ENCODE measurements at places on chromosomes 11 and 22.

DNA sequence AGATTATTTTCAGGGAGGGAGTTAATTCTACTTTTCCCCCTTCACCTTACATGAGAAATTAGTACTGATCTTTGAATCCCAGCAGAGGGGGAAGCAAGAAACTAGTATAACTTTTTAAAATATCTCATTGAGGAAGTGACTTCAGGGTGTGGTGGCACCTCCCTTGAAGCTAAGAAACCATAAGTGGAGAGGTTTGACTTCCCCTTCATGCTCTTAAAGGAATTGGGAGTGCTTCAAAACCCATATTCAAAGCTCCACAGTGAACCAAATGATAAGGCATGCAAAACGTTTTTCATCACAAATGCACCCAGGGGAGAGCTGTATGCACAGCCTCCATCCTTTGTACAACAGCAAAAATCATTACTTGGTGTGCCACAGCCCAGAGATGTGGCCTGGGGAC, 540 bp downstream of the MS4A14 start:
- DNase-seq: no peak

DNA sequence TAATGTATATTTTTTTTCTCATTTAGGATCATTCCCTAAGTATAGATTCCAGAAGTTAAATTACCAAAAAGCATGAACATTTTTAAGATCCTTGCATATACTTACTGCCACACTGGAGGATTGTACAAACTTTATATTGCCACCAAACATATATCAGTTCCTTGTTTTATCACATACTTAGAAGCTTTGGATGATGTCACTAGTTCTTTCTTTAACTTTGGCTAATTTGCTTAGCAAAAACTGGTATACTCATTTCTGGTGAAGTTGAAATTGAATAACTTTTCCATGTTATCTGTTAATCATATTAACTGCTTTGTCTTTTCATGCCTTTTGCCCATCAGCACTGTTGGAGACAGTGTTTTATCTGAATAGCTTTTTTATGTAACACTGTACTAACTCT, 31.6 kb upstream of the PRDM10 start:
- no peak for DNase-seq

DNA sequence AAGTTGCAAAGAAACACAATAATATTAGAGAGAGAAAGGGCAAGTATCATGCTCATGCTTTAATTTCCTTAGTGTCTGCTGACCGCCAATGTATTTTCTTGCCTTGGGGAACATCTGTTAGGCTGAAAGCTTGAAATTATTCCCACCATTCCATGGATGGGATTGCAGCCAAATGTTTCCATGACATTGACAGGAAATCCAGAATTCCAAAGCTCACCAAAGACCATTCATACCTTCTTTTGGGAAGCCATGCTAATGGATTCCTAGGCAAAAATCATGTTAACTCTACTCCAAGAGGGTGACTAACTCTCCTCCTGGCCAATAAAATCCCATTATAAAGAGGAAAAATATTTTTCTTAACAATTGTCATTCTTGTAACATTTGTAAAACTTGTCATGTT, 661.4 kb upstream of the FAT3 start:
- no peak for DNase-seq

DNA sequence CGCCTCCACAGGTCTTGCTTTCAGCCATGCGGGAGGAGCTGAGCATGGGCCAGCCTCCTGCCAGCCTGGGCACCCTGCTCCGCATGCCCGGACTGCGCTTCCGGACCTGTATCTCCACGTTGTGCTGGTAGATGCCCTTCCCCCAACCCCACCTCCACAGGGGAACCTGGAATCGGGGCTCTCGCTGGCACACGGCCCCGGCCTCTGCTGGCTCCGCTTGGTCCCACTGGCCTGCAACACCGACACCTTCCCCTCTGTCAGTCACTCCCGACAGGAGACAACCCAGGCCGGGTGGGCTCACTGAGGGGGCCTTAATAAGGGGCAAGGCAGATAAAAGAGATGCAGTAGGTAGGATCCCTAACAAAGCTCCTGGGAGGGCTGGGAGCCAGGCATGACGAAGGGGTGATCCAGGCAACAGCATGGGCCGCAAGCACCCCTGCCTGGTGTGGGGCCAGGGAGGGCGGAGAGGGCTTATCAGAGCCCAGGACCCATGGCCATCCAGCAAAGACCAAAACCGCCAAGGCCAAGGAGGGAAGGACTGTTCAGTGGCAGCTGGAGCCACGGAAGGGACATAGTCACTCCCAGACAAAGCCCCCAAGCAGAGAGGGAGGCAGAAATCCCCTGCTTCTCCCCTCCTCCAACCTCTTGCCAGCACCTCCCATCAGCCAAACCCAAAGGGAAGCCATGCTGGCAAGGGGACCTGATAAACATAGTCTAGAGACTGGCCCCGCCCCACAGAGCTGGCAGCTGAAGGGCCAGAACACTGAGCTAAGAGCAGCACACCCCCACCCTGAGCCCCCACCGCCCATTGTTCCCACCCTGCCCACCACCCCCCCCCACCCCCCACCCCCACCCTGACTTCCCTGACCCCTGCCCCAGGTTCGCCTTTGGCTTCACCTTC, 8.0 kb downstream of the SLC22A12 start:
- no peak for DNase-seq

GRCh38 chr22:41240377-41241132, at the start of gene CHADL:
TSS of gene CHADL (minus strand) at chr22:41240931. CDS start at chr22:41240881, 50 bp downstream.
- DNase-seq: no peak

- no peak for DNase-seq
Observed at GRCh38 chr11:57216463-57216862, 20.6 kb downstream of the APLNR start.

DNA sequence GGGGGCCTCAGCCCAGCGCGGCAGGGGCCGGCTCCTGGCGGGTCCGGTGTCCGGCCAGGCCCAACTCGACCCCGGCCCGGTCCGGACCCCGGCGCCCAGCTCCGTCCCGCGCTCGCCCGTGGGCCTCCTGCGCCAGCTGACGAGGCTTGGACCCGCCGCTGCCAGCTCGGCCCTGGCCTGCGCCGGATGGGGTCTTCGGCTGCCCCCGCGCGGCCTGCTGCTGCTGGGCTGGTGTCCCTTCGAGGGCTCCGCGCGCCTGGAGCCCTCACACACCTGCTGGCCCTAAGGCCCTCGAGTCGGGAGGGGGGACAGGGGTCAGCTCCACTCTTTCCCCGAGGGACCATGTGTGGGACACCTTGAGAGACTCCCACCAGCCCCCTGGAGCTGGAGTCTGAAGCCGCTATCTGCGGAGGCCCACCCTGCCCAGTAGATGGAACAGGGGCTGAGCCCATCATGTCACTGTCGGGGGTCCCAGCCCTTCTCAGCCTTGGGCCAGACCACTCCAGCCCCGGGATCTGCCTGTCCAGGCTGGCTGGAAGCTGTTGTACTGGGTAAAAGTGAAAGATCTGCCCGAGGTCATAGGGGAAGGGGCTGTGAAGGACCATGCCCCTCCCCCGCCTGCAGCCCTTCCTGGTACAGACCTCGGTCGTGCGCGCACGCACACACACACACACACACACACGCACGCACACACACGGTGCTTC, 768 bp upstream of the CDKN1C start:
- DNase-seq: no peak

GRCh38 chr11:117641008-117641915, 155.8 kb downstream of the DSCAML1 start:
- DNase-seq: no peak

- DNase-seq: peak; percentile 41
Observed at GRCh38 chr11:3807909-3808860, at the start of gene PGAP2. TSS of gene PGAP2 (plus strand) at chr11:3808560. CDS start at chr11:3811260, 2,700 bp downstream.

- no peak for DNase-seq
Observed at GRCh38 chr11:9714272-9714940, 50.5 kb downstream of the SWAP70 start.

DNA sequence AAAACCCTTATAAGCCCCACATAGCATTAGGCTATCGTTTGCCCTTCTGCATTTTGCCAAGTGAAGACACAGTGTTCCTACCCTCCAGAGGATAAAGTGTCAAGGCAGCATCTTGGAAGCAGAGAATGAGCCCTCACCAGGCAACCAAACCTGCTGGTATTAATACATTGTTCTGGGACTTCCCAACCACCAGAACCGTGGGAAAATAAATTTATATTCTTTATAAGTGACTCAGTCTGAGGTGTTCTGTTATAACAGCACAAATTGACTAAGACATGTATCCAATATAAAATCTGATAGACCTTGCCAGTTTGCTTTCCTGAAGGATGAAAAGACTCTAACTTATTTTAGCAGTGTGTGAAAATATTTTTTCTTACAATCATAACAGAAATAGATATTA, 792.5 kb upstream of the LRRC4C start:
- DNase-seq: no peak

GRCh38 chr11:121099885-121100284, 1.2 kb upstream of the TECTA start:
- DNase-seq: no peak

GRCh38 chr11:1484061-1484671, 2.4 kb downstream of the MOB2 start:
- no peak for DNase-seq

- DNase-seq: no peak
Observed at GRCh38 chr22:38474003-38474607, 6.2 kb downstream of the KDELR3 start.

DNA sequence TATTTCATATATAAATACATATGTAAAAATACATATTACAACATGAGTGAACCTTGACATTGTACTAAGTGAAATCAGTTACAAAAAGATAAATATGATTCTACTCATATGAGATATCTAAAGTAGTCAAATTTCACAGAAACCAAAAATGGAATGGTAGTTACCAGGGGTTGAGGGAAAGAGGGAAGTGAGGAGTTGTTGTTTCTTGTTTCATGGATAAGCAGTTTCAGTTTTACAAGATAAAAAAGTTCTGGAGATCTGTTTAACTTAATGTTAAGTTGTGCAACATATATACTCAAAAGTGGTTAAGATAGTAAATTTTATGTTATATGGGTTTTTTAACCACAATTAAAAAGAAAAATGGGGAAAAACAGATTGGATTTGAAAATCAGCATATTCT, 107.7 kb downstream of the ELP4 start:
- no peak for DNase-seq

- DNase-seq: no peak
Observed at GRCh38 chr22:24693379-24693778, 81.1 kb downstream of the PIWIL3 start.

- no peak for DNase-seq
Observed at GRCh38 chr11:9859554-9860305, 195.9 kb downstream of the SWAP70 start.

DNA sequence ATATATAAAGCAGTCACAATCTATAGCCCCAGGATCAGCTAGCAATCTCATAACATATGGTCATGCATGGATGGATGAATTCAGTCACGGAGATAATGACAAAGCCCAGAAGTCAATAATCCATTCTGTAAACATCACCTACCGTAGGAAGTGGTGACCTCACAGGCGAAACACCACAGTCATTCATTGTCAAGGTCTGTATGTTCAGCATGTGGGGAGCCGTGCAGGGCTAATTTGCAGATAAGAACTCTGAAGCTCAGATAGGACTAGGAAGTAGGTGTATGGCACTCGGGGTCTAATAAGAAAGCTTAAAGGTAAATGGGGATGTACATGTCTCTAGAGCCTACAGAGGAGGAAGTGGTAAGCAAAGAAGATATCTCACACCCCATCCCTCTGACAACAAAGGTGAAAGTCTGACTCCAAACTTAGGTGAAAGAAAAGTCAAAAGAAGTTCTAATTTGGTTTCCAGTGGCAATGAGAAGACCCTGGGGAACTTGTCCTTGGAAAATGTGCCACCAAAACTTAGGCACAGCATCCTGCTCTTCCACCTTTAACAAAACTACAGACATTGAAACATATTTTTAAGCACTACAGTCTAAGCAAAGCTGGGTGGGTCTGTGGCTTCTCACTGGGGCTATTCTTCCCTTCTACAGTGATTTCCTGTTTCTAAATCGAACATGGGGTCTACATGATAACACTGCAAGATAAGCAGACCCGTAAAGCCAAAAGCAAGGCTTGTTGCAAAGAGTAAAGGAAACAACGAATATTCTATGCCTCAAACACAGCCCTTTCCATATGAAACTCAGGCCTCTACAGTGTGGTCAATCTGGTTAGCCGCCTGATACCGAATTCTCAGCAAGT, 5.2 kb downstream of the CRTAM start:
- no peak for DNase-seq

DNA sequence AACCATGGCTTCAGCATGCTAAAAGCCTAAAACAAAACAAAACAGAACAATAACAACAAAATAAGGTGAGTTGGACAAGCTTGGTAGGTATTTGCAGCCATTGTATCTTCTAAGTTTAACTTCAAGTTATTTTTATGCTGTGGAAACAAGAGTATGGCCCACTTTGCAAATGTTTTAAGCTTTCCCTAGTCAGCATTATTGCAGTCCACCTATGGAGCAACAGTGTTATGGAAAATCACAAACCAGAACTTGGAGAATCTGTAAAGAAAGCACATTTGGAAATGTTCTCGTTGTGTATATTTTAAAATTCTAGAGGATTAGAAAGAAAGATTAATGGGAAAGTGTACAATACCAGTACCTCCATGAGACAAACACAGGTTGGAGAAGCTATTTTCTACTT, 7.4 kb upstream of the SLC5A12 start:
- DNase-seq: no peak

GRCh38 chr22:36853407-36854099, 7.3 kb upstream of the NCF4 start:
- DNase-seq: no peak

DNA sequence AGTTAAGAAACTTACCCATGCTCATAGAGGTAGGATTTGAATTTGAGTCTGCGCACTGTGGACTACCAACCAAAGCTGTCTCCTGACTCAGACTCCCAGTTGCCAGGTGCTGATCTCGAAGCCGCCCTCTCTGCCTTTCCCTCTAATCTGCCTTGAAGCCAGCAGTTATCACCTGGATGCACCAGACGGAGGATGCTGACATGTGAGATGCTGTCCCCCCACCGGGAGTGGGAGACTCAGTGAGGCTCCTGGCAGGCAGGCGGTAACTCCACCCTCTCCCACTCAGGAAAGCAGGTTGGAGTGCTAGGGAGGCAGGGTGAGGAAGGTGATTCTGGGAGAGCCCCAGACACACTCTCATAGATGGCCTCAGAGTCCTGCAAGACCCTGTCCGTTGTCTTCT, 40.4 kb downstream of the KIAA1671 start:
- no peak for DNase-seq

- DNase-seq: no peak
Observed at GRCh38 chr11:44652901-44653644, 73.7 kb upstream of the TSPAN18 start.

- peak; percentile 28 for DNase-seq
Observed at GRCh38 chr11:113862435-113862834, 12.9 kb downstream of the USP28 start.

Measured in NCI-H510A (cell line).